ENCODE measurements at places on chromosomes 1 and 21.

DNA sequence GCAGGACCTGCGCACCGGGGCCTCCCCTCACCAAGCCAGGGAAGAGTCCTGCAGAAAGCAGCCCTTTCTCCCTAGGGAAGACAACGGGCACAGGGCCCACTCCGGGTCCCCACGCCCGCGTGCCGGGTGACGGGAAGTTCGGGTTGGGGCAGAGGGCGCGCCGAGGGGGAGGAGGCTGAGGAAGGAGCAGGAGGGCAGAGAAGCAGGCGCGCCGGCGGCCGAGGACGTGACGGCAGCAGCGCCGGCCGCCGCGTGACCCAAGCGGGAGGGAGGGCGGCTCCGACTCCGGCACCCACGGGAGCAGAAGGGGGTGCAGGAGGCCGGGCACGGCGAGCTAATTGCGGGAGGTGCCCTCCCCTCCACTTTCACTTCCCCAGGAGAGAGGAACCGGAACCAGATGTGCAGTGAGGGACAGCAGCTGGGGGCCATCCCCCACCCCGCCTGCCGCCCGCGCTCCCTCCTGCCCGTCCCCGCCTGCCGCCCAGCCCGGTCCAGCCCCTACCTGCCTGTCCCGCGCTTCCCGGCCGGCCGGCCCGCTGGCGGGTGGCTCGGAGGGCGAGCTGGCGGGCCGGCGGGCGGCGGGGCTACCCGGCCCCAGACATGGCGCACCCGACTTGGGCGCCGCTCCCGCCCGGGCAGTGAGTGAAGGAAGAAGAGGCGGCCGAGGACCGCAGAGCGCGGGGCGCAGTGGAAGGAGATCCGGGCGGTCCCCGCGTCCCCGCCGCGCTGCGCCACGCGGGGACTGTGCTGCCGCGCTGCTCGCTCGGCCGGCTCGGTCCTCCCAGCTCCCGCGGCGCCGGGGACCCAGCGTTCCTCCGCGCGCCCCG, 510 bp downstream of the DENND4B start:
- DNase-seq: peak; percentile 92

GRCh38 chr1:6969762-6970161, 184.5 kb downstream of the CAMTA1 start:
- DNase-seq: no peak

- no peak for DNase-seq
Observed at GRCh38 chr21:36425286-36425685, 40.1 kb downstream of the CHAF1B start.

DNA sequence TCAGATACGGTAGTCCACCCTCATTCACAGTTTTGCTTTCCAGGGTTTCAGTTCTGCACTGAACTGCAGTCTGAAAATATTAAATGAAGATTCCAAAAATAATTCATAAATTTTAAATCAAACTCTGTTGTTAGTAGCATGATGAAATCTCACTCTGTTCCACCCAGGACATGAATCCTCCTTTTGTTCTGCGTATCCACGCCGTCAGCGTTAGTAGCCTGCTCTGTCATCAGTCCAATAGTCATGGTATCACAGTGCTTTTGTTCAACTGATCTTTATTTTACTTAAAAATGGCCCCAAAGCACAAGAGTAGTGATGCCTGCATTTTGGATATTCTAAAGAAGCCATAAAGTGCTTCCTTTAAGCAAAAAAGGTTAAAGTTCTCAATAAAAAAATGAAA, 23.9 kb downstream of the CHD1L start:
- DNase-seq: no peak

GRCh38 chr1:185045814-185046492, 595 bp downstream of the RNF2 start:
- peak; percentile 26 for DNase-seq

DNA sequence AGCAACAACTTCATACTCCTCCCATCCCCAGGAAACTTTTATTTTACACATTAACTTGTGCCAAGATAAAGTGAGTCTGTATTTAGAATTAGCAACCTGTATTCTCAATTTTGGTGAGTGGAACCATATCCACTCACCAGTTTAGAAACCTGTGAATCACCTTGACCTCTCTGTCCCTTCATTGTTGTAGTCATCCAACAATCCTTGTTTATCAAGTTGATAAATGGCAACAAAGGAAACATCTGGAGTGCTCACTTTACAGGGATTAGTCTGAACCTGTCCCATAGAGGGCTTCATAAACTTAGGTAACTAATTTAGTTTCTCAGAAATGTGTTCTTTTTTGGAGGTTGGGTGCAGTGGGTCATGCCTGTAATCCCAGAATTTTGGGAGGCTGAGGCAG, 3.9 kb upstream of the CLSPN start:
- no peak for DNase-seq

- no peak for DNase-seq
Observed at GRCh38 chr1:160672789-160673695, 26.2 kb upstream of the SLAMF1 start.

GRCh38 chr1:3856923-3857790, at the start of the genes CEP104 and DFFB:
CEP104 (minus strand) TSS chr1:3857211; CDS start chr1:3852407, 4,804 bp downstream.
DFFB (plus strand) TSS chr1:3857476; CDS start chr1:3857604, 128 bp downstream.
- DNase-seq: peak; percentile 96

DNA sequence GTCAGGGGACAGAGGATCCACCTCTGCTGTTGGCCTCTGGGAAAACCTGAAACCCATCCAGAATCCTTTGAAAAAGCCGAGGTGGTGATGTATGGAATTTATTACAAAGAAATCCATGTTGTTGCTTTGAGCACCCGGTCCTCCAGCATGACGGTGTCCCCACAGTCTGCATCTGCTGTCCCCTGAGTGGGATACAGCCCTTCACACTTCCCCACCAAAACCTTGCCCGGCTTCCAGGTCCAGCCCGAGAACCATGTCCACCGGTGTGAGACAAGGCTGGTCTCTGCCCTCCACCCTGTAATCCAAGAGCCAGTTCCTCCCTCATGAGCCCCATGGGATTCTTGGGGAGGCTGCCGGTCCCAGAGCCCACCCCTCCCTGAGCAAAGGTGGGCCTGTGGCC, 70.5 kb downstream of the STUM start:
- DNase-seq: no peak

DNA sequence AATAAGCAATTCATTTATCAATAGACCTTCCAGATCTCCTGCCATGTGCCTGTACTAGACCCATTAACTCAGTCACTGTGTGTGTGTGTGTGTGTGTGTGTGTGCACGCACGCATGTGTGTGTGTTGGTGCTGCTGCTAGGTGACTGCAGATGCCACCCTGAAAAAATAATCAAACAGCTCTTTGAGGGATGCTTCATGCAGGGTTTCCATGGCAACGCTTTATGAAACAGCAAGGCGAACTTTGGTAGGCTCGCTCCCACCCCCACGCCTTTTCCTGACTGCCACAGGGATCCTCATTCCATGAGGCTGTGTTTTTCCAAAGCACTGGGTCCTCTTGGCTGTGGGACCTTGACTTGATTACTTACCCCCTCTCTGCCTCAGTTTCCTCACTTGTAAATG, 94.0 kb downstream of the HMGB4 start:
- no peak for DNase-seq

DNA sequence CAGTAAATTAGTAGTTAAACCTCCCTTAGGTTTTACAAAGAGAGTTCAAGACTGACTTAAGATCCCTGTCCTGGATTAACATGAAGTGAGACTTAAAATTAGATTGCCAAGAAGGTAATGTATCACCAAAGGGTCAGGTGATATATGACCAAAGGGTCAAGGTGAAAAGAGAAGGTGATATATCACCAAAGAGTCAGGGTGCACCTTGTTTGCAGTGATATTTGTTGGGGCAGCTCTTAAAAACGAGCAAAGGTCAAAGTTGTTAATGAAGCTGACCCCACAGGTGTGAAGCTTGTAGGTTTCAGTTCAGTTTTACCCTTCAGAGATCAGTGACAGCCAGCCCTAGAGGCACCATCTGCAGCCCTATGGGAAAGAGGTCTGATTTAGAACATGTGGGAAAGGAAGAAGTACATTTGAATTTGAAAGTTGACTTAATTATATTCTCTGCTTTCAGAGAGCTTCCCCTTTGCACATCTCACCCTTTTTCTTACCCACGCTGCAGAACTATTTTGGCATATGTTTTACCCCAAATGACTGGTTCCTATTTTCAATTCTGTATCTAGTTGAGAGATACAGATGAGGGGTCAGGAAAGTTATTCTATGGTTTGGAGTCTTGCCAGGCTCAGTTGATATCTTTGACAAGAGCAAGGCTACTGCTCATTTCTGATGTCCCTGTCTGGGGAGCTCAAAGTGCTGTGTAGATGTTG, 170.8 kb downstream of the S1PR1 start:
- DNase-seq: no peak

GRCh38 chr1:34796990-34797389, 4.2 kb downstream of the GJA4 start:
- DNase-seq: no peak

- no peak for DNase-seq
Observed at GRCh38 chr1:43659212-43660166, 9.5 kb downstream of the KDM4A start.

- no peak for DNase-seq
Observed at GRCh38 chr1:200036619-200037270, 9.2 kb downstream of the NR5A2 start.

DNA sequence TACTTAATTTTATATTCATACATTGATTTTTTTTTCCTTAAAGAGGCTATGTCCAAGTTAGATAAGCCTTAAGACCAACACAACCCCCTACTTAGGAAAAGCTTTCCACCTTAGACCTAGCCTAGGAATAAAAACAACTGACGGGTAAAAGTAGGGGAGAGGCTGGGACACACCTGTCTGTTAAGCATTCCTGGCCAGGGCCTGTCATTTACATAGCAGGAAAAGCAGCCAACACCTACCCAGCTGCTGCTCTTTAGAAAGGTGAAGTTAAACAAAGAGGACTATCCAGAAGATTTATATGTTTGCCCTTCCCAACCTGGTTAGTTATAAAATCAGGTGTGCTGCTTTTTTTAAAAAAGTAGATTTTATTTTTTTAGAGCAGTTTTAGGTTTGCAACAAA, 29.1 kb upstream of the SAMD13 start:
- DNase-seq: no peak

DNA sequence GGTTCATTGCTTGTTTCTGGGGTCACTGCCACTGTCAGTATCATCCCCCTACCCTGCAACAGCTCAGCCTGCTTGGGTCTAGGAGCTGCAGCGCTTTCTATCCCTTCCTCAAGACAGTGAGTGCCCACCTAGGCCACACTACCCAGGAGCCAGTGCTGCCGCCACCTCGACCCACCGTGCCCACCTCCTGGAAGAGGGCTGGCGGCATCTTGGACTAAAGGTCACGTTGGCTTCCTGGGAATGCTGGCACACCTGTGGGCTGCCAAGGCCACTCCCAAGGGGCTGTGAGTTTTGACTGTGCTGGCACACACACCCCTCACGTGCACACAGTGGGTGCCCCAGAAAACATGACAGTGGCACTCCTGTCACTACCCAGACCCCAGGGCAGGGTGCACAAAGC, 22.1 kb downstream of the CRYAA start:
- no peak for DNase-seq

DNA sequence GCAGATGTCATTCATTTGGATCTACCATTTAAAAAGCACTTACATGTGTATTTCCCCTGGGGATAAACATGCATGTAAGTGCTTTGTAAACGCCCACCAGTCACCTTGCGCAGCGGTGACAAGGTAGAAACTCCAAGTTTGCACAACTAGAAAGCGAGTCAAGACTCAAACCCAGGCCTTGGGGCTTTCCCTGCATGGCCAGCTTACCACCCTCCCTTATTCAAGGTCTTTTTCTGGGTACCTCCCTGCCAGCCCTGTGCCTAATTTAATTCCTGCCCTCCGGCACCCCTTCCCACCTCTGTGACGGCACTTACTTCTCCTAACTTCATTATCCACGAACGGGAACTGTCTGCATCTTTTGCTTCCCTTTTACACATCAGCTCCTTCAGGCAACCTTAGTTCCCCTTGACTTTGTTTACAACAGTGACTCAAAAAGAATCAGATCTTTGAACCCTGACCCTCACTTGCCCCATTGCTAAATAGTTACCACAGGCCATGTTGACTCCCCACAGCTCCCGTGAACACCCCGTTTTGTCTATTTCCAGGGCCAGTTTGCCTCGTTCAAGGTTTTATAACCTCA, 138.3 kb upstream of the ETS2 start:
- no peak for DNase-seq

GRCh38 chr1:59057796-59058195, 239.1 kb upstream of the FGGY start:
- DNase-seq: no peak

DNA sequence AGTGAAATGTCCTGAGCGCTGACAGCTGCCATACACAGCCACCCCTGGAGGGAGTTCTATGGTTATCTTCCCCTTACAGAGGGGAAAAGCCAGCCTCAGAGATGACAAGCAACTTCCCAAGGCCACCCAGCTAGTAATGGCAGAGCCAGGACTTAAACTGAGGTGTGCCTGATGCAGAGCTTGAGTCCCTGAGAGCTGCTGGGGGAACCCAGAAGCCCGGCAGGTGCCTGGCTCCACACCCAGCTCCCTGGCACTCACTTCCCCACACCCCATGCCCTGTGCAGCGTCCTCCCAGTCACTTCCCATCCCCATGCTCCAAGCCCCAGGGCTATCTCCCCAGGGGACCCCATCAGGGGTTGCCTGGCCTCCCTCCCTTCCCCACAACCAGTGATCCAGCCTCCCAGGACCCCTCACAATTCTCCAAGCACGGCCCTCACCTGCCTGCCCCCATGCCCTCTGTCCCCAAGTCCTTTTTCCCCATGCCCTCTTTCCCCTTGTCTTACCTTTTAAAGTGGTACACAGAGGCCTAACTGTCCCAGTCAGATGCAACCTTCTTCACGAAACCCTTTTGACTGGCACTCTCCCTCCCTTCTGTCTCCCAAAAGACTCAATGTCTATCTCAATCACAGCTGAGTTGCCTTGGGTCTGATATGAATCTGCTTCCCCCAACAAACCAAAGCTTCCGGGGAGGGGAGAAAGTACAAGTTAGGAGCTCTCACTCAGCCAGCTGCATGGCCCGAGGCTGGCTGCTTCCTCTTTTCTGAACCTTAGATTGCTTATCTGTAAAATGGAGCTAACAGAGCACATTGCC, 39.8 kb upstream of the LRP8 start:
- no peak for DNase-seq

DNA sequence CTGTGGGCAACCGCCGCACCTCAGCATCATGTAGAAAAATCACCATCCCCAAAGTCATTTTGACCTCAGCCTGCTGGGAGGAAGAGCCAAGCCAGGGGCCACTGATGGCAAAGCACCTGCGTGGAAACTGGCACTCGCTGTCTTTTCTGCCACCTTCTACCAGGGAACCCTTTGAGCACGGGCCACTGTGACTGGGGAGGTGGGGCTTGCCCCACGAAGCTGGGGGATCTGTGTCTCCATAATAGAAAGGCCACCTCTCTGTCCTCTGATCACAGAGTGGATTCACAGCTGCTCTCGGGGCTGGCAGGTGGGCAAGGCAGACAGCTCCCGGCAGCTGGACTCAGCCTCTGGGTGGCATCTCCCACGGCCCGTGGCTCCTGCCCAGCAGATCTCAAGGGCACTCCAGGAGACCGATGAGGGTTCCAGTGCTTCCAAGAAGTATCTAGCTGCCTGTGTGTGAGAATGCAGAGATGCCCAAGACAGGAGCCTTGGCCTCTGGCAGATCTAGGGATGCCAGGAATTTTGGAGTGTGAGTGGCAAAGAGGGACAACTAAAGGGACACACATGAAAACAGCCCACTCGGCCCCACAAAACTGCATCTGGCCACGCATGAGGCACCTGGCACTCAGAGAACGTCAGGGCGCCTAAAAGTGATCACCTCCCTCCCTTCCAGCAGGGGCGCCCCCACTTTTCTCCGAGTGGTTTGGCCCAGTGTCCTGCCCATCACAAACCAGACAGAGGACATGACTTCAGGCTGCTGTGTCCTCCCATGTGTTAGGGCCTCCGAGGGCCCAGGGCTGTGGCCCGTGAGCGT, 102.6 kb downstream of the PDE9A start:
- DNase-seq: no peak

Data from hematopoietic multipotent progenitor cell (in vitro differentiated cells).